ENCODE measurements at places on chromosomes 7 and 10.

GRCh38 chr10:17910125-17910789 lies 41.5 kb upstream of the SLC39A12 start:
- DNase-seq = no peak

DNA sequence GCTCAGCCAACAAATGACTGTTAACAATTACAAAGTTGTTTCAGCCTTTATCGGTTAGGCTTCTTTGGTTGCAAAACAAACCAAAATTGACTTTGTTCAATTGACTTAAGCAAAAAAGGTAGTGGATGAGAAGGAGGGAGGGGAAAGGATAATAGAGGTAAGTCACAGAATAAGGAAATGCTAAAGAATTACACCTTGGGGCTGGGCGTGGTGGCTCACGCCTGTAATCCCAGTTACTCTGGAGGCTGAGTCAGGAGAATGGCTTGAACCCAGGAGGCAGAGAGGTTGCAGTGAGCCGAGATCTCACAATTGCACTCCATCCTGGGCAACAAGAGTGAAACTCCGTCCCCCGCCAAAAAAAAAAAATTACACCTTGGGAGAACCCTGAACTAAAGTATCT lies 41.4 kb downstream of the AHCYL2 start:
- DNase-seq = no peak

DNA sequence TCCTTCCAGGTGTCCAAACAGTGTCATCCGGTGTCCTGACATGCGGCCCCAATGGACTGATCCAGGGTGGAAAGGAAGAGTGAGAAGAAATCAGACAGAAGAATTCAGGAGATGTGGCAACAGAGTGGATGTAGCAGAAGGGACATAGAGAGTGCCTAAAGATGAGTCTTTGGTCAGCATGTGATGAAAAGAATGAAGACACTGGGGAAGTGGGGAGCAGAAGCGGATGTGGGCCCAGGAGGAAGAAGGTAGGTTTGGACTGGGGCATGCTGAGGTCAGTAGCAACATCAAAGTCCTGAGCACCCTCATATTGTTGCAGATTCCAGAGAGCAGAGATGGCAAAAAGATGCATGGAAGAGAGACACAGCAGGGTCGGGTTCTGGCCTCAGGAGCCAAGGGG lies 71.8 kb upstream of the STEAP1B start:
- no peak for DNase-seq

- no peak for DNase-seq
Measured at GRCh38 chr7:69335331-69335730, 262.9 kb upstream of the AUTS2 start.

- DNase-seq = no peak
Measured at GRCh38 chr10:86188796-86189558, 177.6 kb downstream of the GRID1 start.

- no peak for DNase-seq
Measured at GRCh38 chr7:14691034-14691433, 211.5 kb downstream of the DGKB start.

GRCh38 chr7:139972029-139972428 lies 90.7 kb downstream of the PARP12 start:
- no peak for DNase-seq

DNA sequence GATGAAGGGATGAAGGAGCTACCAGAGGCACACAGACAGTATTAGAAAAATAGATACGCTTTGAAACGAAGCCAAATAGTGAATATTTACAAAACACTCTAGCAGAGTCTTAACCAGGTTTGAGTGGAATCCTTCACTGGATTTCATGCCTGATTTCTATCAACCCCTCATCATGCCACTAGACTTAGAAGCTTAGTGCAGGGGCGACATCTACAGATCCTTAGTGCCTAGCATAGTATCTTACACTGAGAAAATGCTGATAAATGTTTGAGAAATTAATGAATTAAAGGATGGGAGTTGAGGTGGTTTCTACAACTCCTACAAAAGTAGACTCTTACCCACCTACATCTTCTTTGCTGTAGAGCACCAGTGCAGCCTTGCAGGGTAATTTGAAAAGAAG lies 54.7 kb upstream of the CCNJ start:
- DNase-seq = no peak

DNA sequence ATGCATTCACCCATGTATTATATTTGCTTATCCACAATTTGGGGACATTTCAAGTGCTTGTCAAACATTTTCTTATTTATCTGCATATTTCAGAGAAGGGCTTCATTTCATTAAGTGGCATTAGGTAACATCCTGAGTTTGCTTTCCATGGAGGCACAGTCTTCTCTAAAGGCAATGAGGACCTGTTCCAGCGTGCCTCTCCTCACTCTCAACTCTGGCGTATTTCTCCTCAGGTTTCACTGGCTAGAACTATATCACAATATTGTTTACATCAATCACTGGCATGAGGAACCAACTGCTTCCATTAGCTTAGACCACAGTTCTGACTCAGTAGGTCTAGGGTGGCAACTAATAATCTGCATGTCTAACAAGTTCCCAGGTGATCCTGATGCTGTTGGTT lies 177.2 kb downstream of the TAX1BP1 start:
- DNase-seq = no peak

DNA sequence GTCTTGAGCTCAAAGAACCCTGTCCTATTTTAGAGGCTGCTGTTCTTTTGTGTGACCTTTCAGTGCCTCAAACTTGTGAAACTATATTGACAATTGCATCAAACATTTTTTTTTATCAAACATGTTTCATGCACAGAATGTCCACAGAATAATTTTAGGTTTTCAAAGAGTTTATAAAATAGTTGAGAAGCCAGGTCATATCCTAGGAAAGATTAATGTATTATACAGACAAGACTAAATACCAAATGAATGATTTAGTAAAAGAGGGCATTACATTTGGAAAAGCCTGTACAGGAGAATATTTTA lies 67.0 kb downstream of the CDK6 start:
- DNase-seq = no peak

- peak; percentile 35 for DNase-seq
Measured at GRCh38 chr7:22001345-22002004, 55.8 kb upstream of the CDCA7L start.

GRCh38 chr10:97399843-97400545 lies 1.1 kb downstream of the RRP12 start:
- DNase-seq = no peak

DNA sequence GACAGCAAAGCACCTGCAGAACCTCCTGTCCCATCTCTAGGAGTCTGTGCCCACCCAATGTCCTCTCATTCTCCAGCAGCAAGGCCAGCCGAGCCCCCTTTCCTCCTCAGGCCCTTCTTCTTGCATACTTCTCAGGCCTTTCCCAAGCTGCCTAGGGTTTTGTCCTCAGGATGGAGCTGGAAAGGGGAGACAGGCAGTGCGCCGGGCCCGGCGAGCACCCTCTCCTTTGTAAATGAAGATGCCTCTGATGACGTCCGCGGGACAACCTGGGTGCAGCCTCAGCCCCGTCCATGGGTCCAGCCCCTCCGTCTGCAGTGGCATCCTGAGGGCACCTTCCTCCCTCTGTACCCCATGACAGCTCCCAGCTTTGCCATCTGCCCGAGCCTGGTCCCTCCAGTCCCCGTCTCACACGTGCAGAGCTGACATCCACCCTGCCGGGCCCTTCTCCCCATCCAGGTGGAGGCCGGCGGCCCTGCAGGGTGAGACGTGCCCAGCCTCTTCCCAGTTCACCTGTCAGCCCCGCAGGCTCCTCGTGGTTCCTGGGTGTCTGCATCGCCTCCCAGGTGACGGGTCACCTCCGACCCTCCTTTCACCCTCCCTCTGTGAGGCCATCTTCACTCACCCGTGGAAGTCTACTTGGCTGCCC lies 36.4 kb downstream of the JAKMIP3 start:
- DNase-seq = no peak

Data from GM12891 (cell line).